ENCODE measurements at places on chromosomes 3 and 15.
A peak's percentile ranks its signal among the peaks of the same experiment; 100 is the strongest.

DNA sequence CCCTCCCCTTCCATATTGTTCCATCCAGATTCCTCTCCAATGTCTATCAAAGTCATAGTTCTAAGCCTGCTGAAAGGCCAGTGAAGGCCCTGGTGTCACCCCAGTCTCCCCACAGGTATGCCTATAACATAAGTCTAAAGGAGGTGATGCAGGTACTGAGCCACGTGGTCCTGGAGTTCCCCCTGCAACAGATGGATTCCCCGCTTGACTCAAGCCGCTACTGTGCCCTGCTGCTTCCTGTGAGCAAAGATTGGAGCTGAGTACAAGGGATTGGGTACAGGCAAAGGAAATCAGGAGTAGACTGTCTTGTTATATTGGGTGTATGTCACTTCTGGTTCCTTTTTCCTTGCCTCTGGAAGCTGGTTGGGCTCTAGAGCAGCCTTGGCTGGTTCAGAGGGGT lies 8.2 kb downstream of the EIF2B5 start:
- no peak for DNase-seq

DNA sequence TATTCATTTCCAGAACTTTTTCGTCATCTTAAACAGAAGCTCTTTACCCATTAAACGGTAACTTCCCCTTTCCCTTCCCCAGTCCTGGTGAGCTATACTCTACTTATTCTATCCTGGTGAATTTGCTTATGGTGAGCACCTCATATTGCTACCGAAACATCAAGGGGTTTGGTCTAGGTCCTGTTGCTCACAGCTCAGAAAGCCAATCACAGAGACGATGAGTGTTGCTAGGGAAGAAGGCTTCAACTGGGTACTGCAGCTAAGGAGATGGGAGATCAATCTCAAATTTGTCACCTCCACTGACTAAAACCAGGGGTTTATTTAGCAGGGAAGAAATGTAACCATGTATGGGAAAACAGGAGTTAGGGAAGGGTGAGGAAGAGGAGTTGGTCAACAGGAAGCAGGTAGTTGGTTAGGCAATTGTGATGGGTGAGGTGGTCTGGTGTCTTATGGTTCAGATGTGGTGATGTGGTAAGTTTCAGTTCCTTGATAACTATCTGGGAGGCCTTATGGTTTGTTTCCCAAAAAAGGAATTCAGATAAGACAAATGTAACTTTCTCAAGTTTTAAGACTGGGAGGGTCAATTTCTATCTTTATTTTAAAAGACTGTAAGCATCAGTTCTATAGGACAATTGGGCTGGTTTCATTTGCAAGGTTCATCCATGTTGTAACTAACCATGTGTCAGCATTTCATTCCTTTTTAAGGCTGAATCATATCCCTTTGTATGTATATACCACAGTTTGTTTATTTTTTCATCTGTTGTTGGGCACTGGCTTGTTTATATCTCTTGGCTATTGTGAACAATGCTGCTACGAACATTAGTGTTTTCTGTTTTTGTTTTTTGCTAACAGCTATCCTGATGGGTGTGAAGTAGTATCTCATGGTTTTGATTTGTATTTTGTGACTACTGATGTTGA lies 24.3 kb downstream of the ARHGAP11B start:
- peak; percentile 80 for DNase-seq

GRCh38 chr15:73440571-73440970 lies 2.4 kb upstream of the REC114 start:
- DNase-seq = no peak

- no peak for DNase-seq
These were observed 203.6 kb upstream of the WNT5A start for GRCh38 chr3:55690726-55691125.

- peak; percentile 52 for DNase-seq
These were observed 1.8 kb upstream of the ZMYND10 start for GRCh38 chr3:50347187-50347813.

GRCh38 chr3:141371882-141372281 lies 3.6 kb downstream of the ZBTB38 start:
- DNase-seq = no peak

GRCh38 chr15:47718497-47719437 lies 1.5 kb downstream of the SEMA6D start:
- peak; percentile 32 for DNase-seq

DNA sequence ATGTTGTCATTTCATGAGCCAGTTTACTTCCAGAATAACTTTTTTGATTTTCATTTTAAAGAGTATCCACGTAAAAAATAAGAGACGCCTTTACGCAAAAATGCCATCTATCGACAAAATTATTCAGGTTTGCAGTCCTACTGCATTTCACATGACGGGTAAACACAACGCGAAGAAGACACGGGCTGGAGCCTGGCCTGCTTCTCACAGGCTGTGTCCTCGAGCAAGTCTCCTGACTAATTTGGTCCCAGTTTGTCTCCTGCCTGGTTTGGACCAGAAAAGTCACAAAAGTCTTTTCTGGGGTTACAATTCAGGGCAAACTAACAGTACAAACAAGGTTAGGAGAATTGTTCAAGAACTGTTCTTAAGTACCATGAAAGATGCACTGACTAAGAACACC lies 51.7 kb downstream of the CHSY1 start:
- no peak for DNase-seq

DNA sequence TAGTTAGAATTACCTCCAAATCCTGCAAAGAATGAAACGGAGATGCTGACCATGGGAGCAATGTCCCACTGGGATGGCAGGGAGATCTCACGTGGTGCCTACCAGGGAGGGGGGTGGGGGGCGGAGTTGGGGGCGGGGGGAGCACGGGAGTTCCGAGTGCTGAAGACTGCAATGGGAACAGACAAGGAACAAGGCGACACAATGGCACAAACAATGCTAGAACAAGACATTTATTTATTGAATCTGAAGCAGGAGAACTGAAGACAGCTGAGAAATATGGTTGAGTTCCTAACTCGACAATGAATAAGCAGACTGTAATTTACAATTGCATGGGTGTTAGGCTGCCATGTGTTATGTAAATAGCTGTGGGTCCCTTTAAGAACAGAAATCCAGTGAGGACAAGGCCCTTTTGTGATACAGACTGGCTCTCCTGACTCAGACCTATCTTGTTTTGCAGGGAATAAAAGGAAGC lies 91.2 kb downstream of the AQP9 start:
- DNase-seq = no peak

DNA sequence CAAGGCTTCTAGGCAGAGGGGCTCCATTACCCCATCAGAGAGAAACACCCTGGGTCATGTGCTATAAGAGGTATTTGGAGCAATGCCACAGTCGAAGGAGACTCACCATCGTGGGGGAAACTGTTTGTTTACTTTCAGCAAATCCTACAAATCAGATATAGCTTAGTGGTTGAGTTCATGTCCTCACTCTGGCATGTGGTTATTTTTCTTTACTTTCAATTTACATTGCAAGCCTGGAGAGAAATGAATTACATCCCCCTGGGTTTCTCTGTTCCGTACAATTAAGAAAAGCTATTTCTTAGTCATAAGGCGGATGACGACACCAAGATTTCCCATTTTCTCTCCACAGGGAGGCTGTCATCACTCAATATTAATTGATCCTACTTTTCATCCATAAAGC lies 36.9 kb downstream of the RFTN1 start:
- peak; percentile 92 for DNase-seq

- no peak for DNase-seq
These were observed 339.1 kb downstream of the TIGIT start for GRCh38 chr3:114632757-114633424.

DNA sequence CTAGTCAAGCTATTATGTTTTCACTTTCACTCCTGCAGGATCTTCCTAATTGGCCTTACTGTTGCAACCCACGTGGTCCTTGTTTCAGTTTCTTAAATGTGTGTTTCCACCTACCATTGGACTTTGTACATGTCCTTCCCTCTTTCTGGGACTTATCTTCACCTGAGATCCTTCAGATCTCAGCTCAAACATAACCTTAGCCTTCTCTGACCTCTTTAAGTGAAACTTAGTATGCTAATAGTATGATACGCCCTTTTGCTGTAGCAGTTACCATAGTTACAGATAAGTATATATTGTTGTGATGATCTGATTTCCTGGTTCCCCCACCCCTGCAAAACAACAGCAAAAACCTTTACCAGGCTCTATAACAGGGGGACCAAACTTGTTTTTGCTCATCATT lies 35.2 kb downstream of the U2SURP start:
- DNase-seq = no peak

GRCh38 chr3:98969295-98969694 lies 67.8 kb upstream of the DCBLD2 start:
- peak; percentile 37 for DNase-seq

DNA sequence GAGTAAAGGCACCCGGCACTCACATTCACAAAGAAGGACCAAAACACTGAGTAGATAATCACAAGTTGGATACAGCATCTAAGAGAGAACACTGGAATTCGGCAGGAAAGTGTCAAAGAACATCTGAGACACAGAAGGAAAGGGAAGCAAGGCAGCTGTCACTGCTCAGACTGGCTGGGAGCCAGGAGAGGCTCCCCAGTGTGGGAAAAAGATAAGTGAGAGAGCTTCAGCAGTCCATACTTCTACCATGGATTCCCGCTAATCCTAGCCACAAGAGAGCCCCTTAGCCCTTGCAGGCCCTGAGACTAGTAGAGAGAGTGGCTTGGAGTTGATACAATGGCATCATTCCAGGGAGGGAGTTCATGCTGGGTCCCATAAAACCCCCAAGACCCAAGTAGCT lies 36.7 kb upstream of the CP start:
- DNase-seq = no peak
